ENCODE measurements at places on chromosomes 3 and 15.

DNA sequence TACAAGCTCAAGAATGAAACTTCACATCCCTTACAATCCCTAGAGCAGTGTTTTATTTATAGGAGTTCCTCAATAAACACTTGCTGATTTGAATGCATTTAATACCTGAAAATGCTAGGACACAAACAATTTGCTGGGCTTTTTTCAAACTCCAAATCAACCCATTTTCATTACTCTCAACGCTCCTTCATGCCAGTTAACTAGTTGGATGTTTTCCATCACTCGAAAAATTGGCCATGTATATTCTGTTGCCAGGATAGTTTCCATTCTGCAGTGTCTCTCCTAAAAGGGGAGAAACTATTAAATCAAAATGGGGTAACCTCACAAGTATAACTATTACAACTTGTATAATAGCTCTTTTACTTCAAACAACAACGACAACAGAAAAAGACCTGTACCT, 1.2 kb downstream of the GBE1 start:
- H3K4me1 ChIP-seq: peaks cover 40% of the 10 kb centered on the region
- H3K36me3 ChIP-seq: peaks cover 41% of the 10 kb centered on the region
- H3K27ac ChIP-seq: peak overlapping the region; percentile 96
- peak overlapping the region; percentile 79 for H3K4me3 ChIP-seq
- H3K27me3 ChIP-seq: no peaks in the 10 kb centered on the region

GRCh38 chr3:65584002-65584401, 454.7 kb downstream of the MAGI1 start:
- no peaks in the 10 kb centered on the region for H3K36me3 ChIP-seq
- H3K27ac ChIP-seq: no peak overlapping the region
- H3K27me3 ChIP-seq: no peaks in the 10 kb centered on the region
- no peaks in the 10 kb centered on the region for H3K4me1 ChIP-seq
- DNase-seq: no peak

GRCh38 chr3:14129296-14129695, 4.4 kb downstream of the TMEM43 start:
- DNase-seq: no peak
- no peak overlapping the region for H3K27ac ChIP-seq
- H3K4me1 ChIP-seq: peaks cover 32% of the 10 kb centered on the region

- H3K4me1 ChIP-seq: no peaks in the 10 kb centered on the region
- no peak for DNase-seq
- H3K36me3 ChIP-seq: no peaks in the 10 kb centered on the region
- H3K4me3 ChIP-seq: no peak overlapping the region
- H3K27ac ChIP-seq: no peak overlapping the region
These were observed 23.7 kb upstream of the TBC1D21 start for GRCh38 chr15:73849641-73850040.

- no peaks in the 10 kb centered on the region for H3K27me3 ChIP-seq
- peaks cover 52% of the 10 kb centered on the region for H3K4me1 ChIP-seq
- no peak for DNase-seq
- peaks cover 19% of the 10 kb centered on the region for H3K36me3 ChIP-seq
These were observed 23.1 kb upstream of the GPR171 start for GRCh38 chr3:151226088-151226563.

DNA sequence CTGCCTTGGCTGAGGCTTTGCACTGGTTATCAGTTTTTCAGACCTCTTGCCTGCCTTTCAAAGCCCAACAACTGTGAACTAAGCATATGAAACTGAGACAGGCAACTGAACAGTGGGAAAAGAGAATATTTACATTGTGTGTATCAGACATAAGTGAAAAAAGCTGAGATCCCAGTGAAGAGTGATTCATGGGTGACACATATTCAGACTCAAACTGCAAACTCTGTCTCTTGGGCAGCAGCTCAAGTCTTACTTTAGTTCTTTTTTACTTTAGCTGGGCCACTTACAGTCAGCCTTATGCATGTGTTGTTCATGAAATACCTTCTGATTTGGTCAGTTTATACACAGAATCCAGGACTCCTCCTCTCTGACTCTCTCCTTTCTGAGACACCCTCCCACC, 19.2 kb downstream of the SUCLG2 start:
- H3K4me1 ChIP-seq: peaks cover 23% of the 10 kb centered on the region
- no peak for DNase-seq
- H3K27ac ChIP-seq: no peak overlapping the region
- H3K27me3 ChIP-seq: no peaks in the 10 kb centered on the region

DNA sequence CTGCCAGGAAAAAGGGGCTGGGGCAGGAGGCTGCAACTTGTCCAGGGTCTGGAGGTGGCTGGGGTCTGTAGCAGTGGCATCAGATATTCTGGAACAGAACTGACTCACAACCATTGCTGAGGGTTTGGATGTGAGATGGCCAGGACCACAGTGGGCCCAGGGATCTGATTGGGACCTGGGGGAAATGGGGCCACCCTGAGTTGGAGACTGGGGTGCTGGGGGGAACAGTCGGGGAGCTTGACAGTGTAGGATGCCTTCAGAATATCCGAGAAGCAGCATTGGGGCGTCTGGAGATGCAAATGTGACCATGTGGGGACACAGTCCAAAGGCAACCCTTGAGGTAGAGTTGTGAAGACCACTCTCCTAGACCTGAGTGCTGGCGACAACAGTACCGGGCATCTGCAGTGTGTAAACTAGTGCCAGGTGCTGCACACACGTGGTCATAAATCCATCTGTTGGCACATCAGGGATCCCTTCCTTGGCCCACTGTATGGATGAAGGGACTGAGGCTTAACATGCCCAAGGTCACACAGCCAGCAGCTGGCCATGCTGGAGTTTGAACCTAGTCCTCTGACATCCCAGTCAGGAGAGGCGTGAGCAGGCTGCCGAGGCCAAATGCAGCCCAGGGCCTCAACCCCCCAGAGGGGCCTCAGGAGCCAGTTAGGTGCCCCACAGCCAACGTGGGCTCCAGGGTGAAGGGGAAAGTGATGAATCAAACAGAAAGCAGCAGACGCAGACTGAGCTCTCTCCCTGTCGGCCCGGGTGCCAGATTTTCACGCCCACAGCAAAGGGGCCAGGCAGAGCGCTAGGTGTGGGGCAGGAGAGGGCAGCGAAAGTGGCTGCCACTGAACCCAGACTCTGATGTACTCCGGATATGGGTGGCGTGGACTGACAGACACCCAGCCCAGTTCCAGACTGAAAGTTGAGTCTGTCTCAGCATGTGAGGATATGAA, 18.8 kb downstream of the HEMK1 start:
- H3K27ac ChIP-seq: peak overlapping the region; percentile 96
- H3K4me1 ChIP-seq: peaks cover 78% of the 10 kb centered on the region
- peak; percentile 81 for DNase-seq
- peaks cover 31% of the 10 kb centered on the region for H3K36me3 ChIP-seq
- no peaks in the 10 kb centered on the region for H3K27me3 ChIP-seq
- peak overlapping the region; percentile 6 for H3K4me3 ChIP-seq

GRCh38 chr3:122416966-122417365, 1.1 kb upstream of the WDR5B start:
- peak overlapping the region; percentile 86 for H3K4me3 ChIP-seq
- peaks cover 57% of the 10 kb centered on the region for H3K4me1 ChIP-seq
- no peak for DNase-seq
- no peaks in the 10 kb centered on the region for H3K27me3 ChIP-seq
- H3K27ac ChIP-seq: peak overlapping the region; percentile 93

GRCh38 chr3:48118322-48118721, 69.9 kb downstream of the CDC25A start:
- H3K4me1 ChIP-seq: no peaks in the 10 kb centered on the region
- H3K4me3 ChIP-seq: no peak overlapping the region
- H3K27ac ChIP-seq: no peak overlapping the region
- no peak for DNase-seq
- no peaks in the 10 kb centered on the region for H3K27me3 ChIP-seq

DNA sequence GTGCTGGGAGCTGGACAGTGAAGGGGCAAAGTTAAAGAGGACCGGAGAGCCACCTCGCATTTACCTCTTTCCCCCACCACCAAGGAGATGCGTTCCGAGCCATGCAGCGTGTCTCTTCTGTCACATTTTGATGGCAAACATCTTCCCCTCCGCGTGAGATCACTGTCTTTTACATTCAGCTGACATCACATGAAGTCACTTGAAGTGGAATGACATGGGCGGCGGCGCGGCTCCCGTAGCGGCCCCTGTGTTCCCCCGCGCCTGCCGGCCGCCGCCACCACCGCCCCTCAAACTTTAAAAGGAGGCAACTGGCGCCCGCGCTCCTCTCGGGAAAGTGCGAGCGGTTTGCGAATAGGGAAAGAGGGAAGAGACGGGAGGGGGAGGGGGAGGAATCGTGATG, at the start of gene FEZF2:
Gene FEZF2, minus strand, starts transcription at position 336 of the 400 bp plus-strand sequence. CDS start 682 bp downstream, outside the sequence.
- H3K27ac ChIP-seq: no peak within 1 kb of the TSS
- H3K36me3 ChIP-seq: peaks cover 6% of the 10 kb centered on the region
- peaks cover 83% of the 10 kb centered on the region for H3K27me3 ChIP-seq
- no peak for DNase-seq
- no peak within 1 kb of the TSS for H3K4me3 ChIP-seq
- no peaks in the 10 kb centered on the region for H3K4me1 ChIP-seq

DNA sequence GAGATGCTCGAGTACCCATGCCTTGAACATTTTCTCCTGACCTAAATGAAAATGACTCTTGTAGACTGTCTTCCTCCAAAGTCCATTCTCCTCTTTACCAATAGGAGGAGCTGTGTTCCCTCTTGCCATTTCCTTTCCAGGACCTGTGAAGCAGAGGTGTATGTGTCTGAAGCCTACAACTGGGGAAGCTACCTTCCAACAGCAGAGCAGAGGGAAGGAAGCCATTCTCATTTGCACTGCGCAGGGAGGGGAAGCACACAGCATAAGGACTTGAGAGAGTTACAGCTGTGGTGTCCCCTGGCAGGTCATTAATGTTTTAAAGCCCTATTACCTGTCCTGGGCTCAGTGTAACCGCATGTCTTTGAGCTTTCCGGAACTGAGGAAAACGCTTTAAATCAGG, 38.7 kb downstream of the HSPBAP1 start:
- H3K27me3 ChIP-seq: no peaks in the 10 kb centered on the region
- peaks cover 9% of the 10 kb centered on the region for H3K36me3 ChIP-seq
- H3K4me1 ChIP-seq: peaks cover 11% of the 10 kb centered on the region
- H3K27ac ChIP-seq: no peak overlapping the region

DNA sequence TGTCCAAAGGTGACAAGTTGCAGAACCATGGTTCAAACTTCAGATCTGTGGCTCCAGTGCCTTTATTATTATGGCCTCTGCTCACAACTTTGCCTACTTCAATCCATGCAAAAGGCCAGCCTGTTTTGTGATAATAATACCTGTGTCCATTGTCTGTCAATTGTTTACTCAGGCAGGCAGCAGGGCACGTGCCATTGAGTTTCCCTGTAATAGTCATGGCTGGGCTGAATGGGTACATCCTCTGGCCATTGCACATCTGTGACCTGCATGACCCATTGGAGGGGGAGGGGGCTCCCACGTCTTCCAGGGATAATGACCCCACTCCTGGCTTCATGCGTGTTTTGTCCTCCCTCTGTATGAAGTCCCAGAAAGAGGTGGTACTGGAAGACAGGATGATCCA, 215.4 kb downstream of the SSR3 start:
- peaks cover 29% of the 10 kb centered on the region for H3K27me3 ChIP-seq
- H3K4me1 ChIP-seq: no peaks in the 10 kb centered on the region
- H3K4me3 ChIP-seq: no peak overlapping the region
- H3K36me3 ChIP-seq: no peaks in the 10 kb centered on the region
- no peak overlapping the region for H3K27ac ChIP-seq

DNA sequence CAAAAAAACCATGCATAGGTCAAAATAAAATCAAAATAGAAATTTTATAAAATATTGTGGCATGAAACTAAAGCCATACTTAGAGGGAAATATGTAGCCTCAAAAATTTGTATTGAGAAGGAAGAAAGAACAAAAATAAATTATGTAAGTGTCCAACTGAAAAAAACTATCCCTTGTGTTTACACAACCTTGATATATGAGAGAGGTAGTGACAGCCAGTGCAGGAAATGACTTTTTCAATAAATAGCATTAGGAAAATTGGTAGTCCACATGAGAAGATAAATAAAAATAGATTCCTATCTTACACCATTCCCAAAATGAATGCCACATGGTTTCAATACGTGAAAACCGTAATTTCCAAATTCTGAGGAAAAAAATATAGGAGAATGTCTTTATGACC, 13.2 kb upstream of the PRSS50 start:
- peaks cover 19% of the 10 kb centered on the region for H3K27me3 ChIP-seq
- H3K4me1 ChIP-seq: no peaks in the 10 kb centered on the region
- H3K27ac ChIP-seq: no peak overlapping the region
- no peak overlapping the region for H3K4me3 ChIP-seq
- no peaks in the 10 kb centered on the region for H3K36me3 ChIP-seq

GRCh38 chr15:91548549-91548948, 305.0 kb upstream of the SLCO3A1 start:
- no peak overlapping the region for H3K4me3 ChIP-seq
- no peak for DNase-seq
- H3K27ac ChIP-seq: no peak overlapping the region
- H3K4me1 ChIP-seq: no peaks in the 10 kb centered on the region
- no peaks in the 10 kb centered on the region for H3K27me3 ChIP-seq
- no peaks in the 10 kb centered on the region for H3K36me3 ChIP-seq

DNA sequence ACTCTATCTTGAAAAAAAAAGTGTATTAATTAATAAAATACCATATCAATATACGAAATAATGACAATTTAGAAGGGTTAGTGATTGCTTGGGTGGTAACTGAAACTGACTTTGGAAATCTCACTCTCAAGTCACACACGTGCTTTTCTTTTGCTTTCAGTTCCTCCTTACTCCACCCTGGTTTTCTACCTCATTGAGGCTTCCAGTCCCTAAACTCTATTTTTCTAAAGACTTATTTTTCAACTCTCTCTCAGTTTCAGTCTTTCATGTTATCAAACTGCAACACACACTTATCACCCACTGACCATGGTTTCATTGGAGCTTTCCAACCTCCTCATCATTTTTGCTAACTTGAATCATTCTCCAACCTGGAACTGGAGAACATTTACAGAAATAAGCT, 23.5 kb downstream of the IL12A start:
- no peaks in the 10 kb centered on the region for H3K27me3 ChIP-seq
- no peaks in the 10 kb centered on the region for H3K36me3 ChIP-seq
- peaks cover 53% of the 10 kb centered on the region for H3K4me1 ChIP-seq
- H3K4me3 ChIP-seq: no peak overlapping the region
- DNase-seq: no peak

GRCh38 chr15:40469776-40470390, 901 bp upstream of the CHST14 start:
- H3K27ac ChIP-seq: no peak overlapping the region
- H3K4me3 ChIP-seq: peak overlapping the region; percentile 49
- no peak for DNase-seq
- no peaks in the 10 kb centered on the region for H3K27me3 ChIP-seq
- peaks cover 33% of the 10 kb centered on the region for H3K4me1 ChIP-seq
- H3K36me3 ChIP-seq: peaks cover 8% of the 10 kb centered on the region

- H3K27me3 ChIP-seq: no peaks in the 10 kb centered on the region
- H3K36me3 ChIP-seq: peaks cover 60% of the 10 kb centered on the region
- H3K4me1 ChIP-seq: peaks cover 82% of the 10 kb centered on the region
- no peak overlapping the region for H3K4me3 ChIP-seq
- H3K27ac ChIP-seq: peak overlapping the region; percentile 1
- DNase-seq: no peak
These were observed 8.0 kb downstream of the KAT2B start for GRCh38 chr3:20047976-20048883.

DNA sequence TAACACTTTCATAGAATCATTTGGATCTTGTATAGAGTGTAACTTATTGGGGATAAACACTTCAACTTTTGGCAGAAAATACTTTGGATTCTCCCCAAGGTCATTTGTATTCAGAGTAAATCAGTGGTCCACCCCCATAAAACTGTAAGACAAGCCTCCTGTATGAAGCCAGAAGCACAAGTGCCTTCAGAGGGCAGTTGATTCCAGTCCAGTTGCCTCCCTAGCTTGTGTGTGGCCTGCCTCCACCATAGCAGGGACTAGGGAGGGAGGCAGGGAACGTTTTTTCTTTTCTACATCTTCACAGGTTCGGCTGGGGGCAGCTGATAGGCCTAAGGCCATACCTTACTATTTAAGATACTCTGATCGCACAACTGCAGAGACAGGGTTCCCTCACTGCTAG, 11.6 kb downstream of the GORASP1 start:
- no peak overlapping the region for H3K27ac ChIP-seq
- no peak for DNase-seq
- H3K4me1 ChIP-seq: peaks cover under 1% of the 10 kb centered on the region
- no peak overlapping the region for H3K4me3 ChIP-seq

Measured in activated CD4-positive, alpha-beta memory T cell treated with anti-CD3 and anti-CD28 coated beads, Interleukin-2, amount 10 ng/mL, durations not matched to agents 7 days and 5 days (primary cell).